ENCODE measurements at places on chromosomes 7 and 10.

GRCh38 chr7:106246902-106247711 is 37.7 kb downstream of the NAMPT start:
- DNase-seq: no peak

- DNase-seq: no peak
These were observed 21.7 kb upstream of the FKBP9 start for GRCh38 chr7:32935558-32935957.

- DNase-seq: no peak
These were observed 12.9 kb downstream of the CFAP46 start for GRCh38 chr10:132929480-132929879.

DNA sequence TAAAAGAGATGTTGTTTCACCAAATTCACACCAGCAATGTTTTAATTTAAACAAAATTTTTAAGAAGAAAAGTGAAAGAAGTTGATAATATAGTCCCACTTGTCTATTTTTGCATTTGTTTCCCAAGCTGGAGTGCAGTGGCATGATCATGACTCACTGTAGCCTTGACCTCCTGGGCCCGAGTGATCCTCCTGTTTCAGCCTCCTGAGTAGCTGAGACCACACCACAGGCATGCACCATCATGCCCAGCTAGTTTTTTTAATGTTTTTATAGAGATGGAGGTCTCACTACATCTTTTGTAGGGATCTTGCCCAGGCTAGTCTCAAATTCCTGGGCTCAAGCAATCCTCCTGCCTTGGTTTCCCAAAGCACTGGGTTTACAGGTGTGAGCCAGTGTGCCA is 14.1 kb upstream of the NDUFA5 start:
- no peak for DNase-seq

DNA sequence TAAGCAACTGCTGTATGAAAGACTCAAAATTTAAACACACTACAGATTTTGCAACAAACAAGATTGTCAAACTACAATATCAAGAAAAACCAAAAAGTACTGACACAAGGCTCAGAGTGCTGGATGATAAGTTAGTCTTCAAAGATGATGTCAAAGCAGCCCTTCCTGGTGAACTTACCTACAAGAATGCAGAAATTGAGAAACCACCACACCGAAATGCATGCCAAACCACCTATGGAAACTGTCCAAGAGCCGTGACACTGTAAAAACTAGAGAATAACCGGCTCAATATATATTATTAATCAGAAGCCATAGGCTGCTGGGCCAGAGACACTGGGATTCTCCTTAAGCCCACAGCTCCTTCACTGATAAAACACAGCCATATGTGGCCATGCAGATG is 25.3 kb downstream of the DENND11 start:
- no peak for DNase-seq

GRCh38 chr10:80459047-80459865 is 5.1 kb downstream of the TSPAN14 start:
- DNase-seq: peak; percentile 90

GRCh38 chr7:24917510-24918239 is 62.3 kb downstream of the OSBPL3 start:
- peak; percentile 66 for DNase-seq

DNA sequence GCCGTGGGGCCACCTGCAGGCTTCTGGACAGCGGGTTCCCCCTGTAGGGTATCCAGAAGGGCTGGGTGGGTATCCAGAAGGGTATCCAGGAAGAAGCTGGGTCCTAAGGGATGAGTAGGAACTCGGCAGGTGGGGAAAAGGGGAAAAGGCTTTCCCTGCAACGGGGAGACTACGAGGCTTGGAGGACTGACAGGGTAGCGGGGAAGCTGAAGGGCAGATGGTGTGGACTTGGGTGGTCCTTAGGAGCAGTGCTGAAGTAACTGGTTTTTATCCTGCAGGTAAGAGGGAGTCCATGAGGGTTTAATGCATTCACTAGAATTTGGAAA is 525 bp downstream of the UBE2D4 start:
- no peak for DNase-seq

DNA sequence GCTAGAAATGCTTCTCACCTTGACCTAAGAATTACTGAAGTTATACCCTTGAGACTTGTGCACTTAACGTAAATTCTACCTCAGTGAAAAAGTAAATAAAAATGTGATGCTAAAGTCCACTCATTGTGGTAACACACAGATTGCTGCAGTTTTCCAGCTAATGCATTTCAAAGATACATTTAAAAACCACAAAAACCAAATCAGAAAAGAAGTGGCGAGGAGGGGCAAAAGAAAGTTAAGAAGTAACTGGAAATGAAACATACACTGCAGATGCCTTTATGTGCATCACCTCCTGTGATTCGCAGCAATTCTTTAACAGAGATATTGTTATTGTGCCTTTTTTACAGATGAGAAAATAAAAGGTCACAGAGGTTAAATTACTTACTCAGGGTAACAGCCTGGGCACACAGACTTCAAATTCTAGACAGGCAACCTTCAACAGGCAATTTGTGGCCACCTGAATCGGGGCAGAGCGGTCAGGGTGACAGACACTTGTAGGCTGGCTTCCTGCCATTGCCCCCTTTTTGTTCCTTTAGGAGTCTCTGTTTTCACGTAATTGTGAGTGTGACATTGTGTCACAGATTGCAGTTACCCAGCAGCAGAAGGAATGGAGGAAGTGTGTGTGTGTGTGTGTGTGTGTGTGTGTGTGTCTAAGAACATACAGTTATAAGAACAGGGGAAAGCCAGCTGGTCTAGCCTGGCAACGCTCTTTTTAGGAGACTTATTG is 1.9 kb downstream of the WIPF3 start:
- no peak for DNase-seq

GRCh38 chr7:17674166-17674942 is 265.9 kb downstream of the SNX13 start:
- no peak for DNase-seq

DNA sequence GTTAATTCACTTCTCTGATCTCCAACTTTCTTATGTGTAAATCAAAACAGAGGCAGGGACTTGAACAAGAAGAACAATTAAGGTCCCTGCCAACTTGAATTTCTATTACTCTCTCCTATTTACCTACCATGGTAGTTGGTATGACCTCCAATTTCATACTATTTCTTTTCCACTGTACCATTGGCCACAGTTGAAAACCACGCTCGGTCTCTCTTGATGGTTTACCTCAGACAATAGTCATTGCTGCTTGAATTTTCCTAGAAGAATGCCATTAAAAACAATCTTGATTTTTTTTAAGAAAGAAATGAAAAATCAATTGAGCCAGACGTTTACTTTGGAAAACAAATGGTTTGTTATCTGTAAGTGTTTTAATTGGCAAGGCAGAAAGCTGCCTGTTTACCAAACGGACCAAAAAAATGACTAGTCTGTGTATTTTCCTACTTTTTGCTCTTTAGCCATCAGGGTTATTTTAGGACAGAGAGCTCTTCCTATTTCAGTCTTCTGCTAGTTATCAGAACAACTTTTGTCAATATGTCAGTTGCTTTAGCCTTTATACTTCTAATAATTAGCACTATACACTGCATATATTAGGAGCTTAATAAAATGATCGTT is 157.5 kb upstream of the PLXDC2 start:
- no peak for DNase-seq

DNA sequence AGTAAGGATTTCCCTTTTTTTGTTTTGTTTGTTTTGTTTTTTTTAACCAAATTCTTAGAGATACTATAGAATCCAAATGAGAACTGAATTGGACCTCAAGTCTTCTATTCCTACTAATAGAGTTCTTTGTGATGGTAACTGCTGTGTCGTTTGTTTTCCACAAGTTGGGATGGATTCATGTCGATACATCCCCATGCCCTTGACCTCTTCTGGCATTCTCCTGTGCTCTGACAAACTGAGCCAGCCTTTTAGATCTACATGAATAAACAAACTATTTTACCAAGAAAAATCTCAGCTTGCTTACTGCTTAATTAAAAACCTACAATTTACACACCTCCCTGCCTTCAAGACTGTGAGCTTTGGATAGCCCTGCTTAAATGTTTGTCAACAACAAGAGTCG is 3.9 kb downstream of the ZNF22 start:
- DNase-seq: no peak

GRCh38 chr10:71740069-71740653 is 20.6 kb upstream of the C10orf105 start:
- peak; percentile 67 for DNase-seq

DNA sequence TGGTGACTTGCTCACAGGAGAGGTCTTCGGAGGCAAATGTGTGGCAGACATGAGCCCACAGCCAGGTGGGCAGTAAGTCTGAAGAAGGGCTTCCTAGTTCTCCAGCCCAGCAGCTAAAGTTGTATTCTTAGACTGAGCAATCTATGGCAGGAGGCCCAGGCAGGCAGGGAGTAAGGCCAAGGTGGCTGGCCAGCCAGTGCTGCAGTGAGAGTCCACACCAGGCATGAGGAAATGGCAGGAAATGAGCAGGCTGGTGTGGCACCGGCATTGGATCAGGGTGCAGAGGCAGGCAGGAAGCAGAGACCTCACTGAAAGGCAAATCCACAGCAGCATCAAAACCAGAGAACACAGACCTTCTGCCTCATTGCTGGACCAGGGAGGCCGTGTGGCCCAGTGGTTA is 84.6 kb upstream of the PDE1C start:
- no peak for DNase-seq

DNA sequence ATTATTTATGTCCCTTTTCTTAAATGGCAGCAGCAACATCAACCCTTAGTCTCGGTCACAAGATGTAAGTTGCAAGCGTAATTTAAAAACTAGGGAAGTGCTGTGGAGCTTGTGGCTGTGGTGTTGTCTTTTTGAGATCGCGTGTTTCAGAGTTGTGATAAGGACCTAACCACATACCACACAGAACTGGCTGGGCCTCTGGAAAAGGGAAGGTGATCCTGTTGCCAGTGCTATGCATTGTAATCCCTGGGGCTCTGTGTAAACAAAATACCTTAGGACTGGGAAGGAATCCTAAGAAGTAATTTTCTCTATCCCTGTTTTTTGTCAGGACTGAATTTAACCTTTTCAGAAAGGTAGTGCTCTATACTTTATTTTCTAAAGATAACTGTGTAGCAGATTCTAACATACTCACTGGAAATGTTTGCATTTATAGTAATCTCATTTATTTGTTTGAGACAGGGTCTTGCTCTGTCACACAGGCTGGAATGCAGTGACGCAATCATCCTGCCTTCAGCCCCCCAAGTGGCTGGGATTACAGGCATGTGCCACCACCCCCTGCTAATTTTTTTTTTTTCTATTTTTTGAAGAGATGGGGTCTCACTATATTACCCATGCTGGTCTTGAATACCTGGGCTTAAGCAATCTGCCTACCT is 60.4 kb downstream of the INPP5F start:
- DNase-seq: peak; percentile 34

GRCh38 chr7:47518827-47519226 is 63.1 kb downstream of the TNS3 start:
- DNase-seq: no peak

DNA sequence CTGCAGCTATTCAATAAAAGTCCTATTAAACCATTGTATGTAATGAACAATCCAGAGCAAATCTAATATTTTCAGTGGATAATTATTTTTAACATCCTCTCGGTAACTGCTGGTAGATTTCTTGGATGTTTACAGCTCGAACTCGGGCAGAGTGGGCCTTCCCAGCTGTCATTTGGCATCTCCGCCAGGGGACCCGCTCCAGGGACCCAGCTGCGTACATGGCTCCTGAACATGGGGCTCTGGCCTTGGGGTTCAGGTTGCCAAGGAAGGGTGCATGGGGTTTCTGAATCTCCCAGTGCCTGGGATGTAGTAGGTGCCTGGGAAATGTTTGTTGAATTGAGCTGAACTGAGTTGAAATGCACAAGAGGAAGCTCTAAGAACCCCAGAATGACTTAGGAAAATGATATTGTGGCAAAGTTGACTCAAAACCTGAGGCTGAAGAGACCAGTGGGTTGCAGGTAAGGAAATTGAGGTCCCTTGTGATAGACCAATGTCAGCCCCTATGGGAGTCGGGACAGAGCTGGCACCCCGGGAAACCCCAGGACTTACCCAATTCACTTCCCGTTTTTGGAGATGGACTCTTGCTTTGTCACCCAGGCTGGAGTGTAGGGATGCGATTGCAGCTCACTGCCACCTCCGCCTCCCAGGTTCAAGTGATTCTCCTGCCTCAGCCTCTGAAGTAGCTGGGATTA is 228.4 kb downstream of the CUX1 start:
- no peak for DNase-seq

- DNase-seq: no peak
These were observed 42.7 kb upstream of the CHST3 start for GRCh38 chr10:71921324-71922027.

DNA sequence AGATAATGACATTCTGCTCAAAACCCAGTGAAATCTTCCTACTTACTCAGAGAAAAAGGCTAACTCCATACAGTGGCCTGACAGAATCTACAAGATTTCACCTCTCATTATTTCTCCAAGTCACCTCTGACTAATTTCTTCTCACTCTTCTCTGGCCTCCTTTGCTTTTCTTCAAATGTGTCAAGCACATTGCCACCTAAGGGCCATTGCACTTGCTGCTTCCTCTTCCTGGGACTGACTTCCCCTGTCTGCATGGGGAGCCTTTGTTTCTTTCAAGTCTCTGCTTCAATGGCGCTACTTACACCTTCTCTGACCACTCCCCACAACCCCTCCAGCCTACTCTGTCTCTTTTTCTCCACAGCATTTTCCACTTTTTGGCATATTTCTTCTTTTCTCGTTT is 36.0 kb downstream of the PRTFDC1 start:
- DNase-seq: no peak

- no peak for DNase-seq
These were observed 29.4 kb upstream of the JAKMIP3 start for GRCh38 chr10:132036153-132036886.

DNA sequence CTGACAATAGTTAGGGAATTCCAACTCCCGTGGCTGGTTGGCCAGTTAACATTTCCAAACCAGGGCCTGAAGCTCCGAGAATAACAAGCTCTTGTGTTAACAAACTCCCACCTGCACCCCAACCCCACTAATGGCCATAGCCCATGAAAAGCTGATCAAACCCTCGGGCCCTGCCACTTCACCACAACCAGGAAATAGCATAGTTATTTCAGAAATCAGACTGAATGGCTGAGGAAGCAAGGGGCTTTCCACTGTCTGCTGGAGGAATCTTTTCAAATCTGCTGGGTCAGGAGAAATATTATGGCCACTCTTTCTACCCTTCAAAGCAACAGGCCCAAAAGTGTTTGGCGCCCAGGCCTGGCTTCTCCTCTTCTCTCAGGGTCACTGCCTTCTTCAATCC is 145.6 kb downstream of the GLCCI1 start:
- DNase-seq: no peak

GRCh38 chr7:158740013-158740656 is 35.5 kb upstream of the NCAPG2 start:
- DNase-seq: peak; percentile 55

DNA sequence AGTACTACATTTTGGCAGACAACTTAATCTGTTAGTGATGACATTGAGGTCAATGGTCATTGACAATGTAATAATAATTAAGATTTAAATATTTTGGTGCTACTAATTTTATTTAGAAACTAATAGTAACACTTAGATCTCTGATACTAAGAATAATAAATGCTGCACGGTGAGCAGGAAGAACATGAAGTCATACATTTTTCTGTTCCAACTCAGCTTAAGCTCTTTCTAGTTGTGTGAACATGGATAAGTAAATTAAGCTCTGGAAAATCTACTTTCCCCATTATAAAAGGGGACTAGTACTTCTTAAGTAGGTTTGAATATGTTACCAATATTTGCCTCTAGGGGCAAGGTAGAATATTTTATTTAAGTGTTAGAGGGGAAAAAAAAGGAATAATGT is 65.9 kb upstream of the MEOX2 start:
- no peak for DNase-seq

Measured in hepatic stellate cell (primary cell).